ENCODE measurements at places on chromosomes 5 and 9. TPM values are rescaled to one million over a fixed set of nuclear protein-coding genes. Genes with fewer than 3 reads are reported as not detected.

- H3K4me3 ChIP-seq, result no peak overlapping the region
- H3K4me1 ChIP-seq, result no peaks in the 10 kb centered on the region
- H3K36me3 ChIP-seq, result no peaks in the 10 kb centered on the region
- H3K27ac ChIP-seq, result no peak overlapping the region
- no peak for DNase-seq
Observed at GRCh38 chr5:145968970-145969713, 32.8 kb downstream of the SH3RF2 start.

DNA sequence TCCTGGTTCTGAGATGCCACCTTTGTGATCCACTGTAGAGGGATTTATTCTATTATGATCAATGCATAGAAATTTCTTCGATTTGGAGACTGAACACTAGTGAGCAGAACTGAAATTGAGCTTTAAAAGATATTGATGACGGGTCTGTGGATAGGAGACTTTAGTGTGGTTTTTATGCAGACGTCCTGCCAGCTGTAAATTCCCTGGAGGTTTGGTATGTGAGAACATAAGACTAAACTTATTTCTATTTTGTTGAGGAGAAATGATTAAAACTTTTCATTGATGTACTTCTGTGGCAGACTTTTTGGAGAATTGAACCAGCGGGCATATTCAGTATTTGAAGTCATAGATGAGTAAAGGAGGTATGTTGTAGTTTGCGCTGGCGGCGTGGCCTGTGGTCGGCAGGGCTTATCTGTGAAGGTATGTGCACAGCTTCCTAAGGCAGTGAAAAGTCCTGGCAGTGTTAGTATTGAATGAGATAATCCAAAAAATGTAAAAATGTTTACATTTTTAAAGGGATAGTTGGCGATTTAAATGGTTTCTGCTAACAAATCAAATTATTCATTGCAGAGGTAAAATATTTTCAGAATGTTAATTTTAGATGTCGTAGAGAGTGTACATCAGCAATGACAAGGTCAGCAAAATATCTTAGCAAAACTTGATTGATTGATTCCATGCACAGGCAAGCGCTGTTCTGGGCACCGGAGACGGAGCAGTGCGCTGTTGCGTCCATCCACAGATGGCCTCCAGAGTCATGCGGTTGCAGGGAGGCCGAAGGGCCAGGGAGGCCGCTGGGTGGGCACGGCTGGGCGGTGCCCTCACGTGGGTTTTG, 20.4 kb downstream of the TENT4A start:
- peaks cover 14% of the 10 kb centered on the region for H3K4me1 ChIP-seq
- no peaks in the 10 kb centered on the region for H3K36me3 ChIP-seq
- H3K27me3 ChIP-seq, result no peaks in the 10 kb centered on the region
- H3K27ac ChIP-seq, result peak overlapping the region; percentile 45

The SRD5A1 gene
- total RNA-seq, result 10.1 TPM

The MARCHF11 gene
- total RNA-seq, result not detected

The IFNA13 gene
- not detected for total RNA-seq

- no peaks in the 10 kb centered on the region for H3K27me3 ChIP-seq
- DNase-seq, result no peak
- no peak overlapping the region for H3K4me3 ChIP-seq
- H3K4me1 ChIP-seq, result no peaks in the 10 kb centered on the region
- no peaks in the 10 kb centered on the region for H3K36me3 ChIP-seq
Observed at GRCh38 chr5:42557689-42558088, 134.4 kb downstream of the GHR start.

DNA sequence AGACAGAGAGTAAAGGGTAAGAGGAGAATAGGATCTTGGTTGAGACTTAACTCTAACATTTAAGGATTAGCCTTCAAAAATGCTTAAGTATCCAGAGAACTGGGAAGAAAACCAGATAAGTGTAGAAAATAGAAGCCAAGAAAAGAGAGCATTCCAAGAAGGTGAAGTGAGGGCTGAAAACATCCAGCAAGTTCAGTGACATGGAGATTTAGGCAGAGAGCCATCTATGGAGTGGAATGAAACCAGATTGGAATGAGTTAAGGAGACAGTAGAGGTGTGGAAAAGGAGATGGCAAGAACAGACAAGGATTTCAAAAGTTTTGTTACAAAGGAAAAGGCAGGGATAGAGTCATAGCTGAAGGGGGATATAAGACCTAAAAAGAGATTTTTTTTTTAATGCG, 188.1 kb downstream of the TRPM3 start:
- H3K27me3 ChIP-seq, result no peaks in the 10 kb centered on the region
- no peak for DNase-seq
- H3K27ac ChIP-seq, result no peak overlapping the region
- no peaks in the 10 kb centered on the region for H3K4me1 ChIP-seq
- H3K4me3 ChIP-seq, result no peak overlapping the region

The COL27A1 gene
- total RNA-seq, result 52.9 TPM

GRCh38 chr9:90998573-90998972, 197.0 kb downstream of the SYK start:
- no peaks in the 10 kb centered on the region for H3K36me3 ChIP-seq
- no peak for DNase-seq
- H3K27ac ChIP-seq, result no peak overlapping the region

GRCh38 chr9:9912459-9912858, 700.3 kb downstream of the PTPRD start:
- no peaks in the 10 kb centered on the region for H3K27me3 ChIP-seq
- no peak for DNase-seq
- H3K4me1 ChIP-seq, result no peaks in the 10 kb centered on the region
- H3K27ac ChIP-seq, result no peak overlapping the region
- H3K36me3 ChIP-seq, result no peaks in the 10 kb centered on the region

- no peaks in the 10 kb centered on the region for H3K36me3 ChIP-seq
- no peak overlapping the region for H3K27ac ChIP-seq
- H3K4me3 ChIP-seq, result no peak overlapping the region
- no peaks in the 10 kb centered on the region for H3K4me1 ChIP-seq
- no peak for DNase-seq
- H3K27me3 ChIP-seq, result no peaks in the 10 kb centered on the region
Observed at GRCh38 chr9:108271236-108271635, 584.5 kb downstream of the ACTL7B start.

DNA sequence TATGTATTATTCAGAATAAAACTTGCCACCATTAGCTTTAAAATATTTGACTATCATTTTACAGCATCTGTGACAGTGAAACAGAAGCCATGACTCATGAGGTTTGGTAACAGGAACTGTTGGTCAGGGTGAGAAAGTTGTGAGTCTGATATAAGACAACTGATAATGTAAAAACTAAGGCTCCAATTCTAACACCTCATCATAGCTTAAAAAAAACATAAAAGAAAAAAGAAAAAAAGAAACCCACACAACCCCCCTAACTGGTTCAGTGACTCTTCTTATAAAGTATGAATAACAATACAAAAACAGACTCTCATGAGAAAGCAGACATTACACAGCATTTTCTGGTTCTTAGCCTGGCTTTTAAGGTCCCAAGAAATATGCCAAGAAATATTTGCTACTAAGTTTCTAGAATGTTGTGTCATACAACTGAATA, 85.8 kb downstream of the MRPS27 start:
- H3K27me3 ChIP-seq, result no peaks in the 10 kb centered on the region
- H3K4me1 ChIP-seq, result peaks cover 7% of the 10 kb centered on the region
- no peaks in the 10 kb centered on the region for H3K36me3 ChIP-seq
- no peak overlapping the region for H3K27ac ChIP-seq
- DNase-seq, result no peak

The SH3PXD2B gene
- 26.1 TPM for total RNA-seq

- DNase-seq, result peak; percentile 38
- no peak overlapping the region for H3K27ac ChIP-seq
- H3K36me3 ChIP-seq, result no peaks in the 10 kb centered on the region
- H3K27me3 ChIP-seq, result no peaks in the 10 kb centered on the region
Observed at GRCh38 chr9:86034863-86035734, 64.3 kb downstream of the GOLM1 start.

GRCh38 chr5:112245656-112246055, 173.4 kb downstream of the EPB41L4A start:
- H3K27ac ChIP-seq, result no peak overlapping the region
- no peaks in the 10 kb centered on the region for H3K4me1 ChIP-seq
- no peak for DNase-seq
- no peak overlapping the region for H3K4me3 ChIP-seq

DNA sequence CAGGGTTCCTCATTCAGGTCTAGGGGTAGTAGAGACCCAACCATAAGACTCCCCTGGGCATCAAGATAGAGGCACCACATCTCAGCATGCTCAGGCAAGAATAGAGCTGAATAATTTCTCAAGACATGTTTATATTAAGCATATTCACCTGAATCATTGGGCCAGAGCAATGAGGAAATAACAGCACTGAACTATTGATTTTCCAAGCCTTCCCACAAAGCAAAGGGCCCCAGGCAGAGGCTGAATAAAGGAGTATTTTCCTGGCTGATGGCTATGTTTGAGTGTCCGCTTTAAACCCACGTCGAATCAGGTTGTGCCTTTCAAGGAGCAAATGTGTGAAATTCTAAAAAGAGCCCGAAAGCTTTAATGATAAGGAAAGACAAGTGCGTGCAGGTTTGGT, 129.2 kb downstream of the HSD17B3 start:
- no peaks in the 10 kb centered on the region for H3K4me1 ChIP-seq
- no peaks in the 10 kb centered on the region for H3K36me3 ChIP-seq
- no peak overlapping the region for H3K4me3 ChIP-seq

Data from uterus (tissue), 4 donors.